ENCODE measurements at places on chromosomes 4 and X. TPM values are rescaled to one million over a fixed set of nuclear protein-coding genes. Genes with fewer than 3 reads are reported as not detected.
A peak's percentile ranks its signal among the peaks of the same experiment; 100 is the strongest.

DNA sequence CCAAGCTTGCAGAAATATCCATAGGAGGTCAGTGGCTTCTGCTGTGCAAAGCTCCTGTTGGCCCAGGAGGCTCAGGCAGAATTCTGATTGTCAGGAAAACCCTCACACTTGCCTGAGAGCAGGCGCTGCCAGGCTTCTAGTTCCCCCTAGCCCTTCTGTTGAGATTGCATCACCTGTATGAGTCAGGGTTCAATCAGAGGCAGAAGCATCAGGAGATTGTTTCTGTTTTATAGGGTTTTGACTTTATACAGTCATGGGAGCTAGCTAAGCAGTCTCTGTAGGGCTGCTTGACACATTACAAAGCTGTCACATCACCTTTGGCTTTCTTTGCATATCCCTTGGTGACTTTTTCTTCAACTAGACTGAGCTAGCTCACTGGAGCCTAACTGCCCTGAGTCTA lies 27.8 kb downstream of the DIPK2B start:
- DNase-seq: no peak

- DNase-seq: no peak
Measured at GRCh38 chrX:154356596-154356995, 17.8 kb downstream of the FLNA start.

DNA sequence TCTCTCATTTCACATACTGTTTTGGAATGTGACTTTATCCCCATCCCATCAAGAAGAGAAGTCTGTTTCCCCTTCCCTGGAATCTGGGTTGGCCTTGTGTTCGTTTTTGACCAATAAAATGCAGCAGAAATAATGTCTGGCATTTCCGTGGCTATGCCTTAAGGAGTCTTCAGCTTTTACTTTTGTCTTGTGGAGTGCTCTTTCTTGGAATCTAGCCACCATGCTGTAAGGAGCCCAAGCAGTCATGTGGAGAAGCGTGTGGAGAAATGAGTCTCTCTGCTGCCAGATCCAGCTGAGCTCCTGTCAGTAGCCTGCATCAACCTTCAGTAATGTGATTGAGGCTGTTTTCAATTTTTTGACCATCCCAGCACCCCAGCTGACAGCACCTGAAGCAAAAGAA lies 84.4 kb upstream of the ARMCX2 start:
- no peak for DNase-seq

The PABPC5 gene
- 4.8 TPM for polyA plus RNA-seq

DNA sequence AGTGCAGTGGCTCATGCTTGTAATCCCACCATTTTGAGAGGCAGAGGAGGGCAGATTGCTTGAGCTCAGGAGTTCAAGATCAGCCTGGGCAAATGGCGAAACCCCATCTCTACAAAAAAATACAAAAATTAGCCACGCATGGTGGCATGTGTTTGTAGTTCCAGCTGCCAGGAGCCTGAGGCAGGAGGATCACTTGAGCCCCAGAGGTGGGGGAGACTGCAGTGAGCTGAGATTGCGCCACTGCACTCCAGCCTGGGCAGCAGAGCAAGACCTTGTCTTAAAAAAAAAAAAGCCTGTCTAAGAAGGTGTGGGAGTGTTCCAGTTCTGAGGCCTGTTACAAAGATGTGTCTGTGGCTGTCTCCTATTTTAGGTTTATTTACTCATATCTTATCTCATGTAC lies 38.0 kb downstream of the PI4K2B start:
- no peak for DNase-seq

The NAT8L gene
- polyA plus RNA-seq: 7.2 TPM

- no peak for DNase-seq
Measured at GRCh38 chr4:182242787-182243186, 415 bp upstream of the TENM3 start.

The GC gene
- polyA plus RNA-seq: 0.29 TPM

GRCh38 chr4:182344968-182345367 lies 101.8 kb downstream of the TENM3 start:
- DNase-seq: no peak

- no peak for DNase-seq
Measured at GRCh38 chr4:25425361-25425760, 48.3 kb downstream of the ANAPC4 start.

The DGKK gene
- polyA plus RNA-seq: 11.7 TPM

The CYBB gene
- 12.3 TPM for polyA plus RNA-seq

- no peak for DNase-seq
Measured at GRCh38 chrX:155645180-155645579, 32.4 kb upstream of the TMLHE start.

DNA sequence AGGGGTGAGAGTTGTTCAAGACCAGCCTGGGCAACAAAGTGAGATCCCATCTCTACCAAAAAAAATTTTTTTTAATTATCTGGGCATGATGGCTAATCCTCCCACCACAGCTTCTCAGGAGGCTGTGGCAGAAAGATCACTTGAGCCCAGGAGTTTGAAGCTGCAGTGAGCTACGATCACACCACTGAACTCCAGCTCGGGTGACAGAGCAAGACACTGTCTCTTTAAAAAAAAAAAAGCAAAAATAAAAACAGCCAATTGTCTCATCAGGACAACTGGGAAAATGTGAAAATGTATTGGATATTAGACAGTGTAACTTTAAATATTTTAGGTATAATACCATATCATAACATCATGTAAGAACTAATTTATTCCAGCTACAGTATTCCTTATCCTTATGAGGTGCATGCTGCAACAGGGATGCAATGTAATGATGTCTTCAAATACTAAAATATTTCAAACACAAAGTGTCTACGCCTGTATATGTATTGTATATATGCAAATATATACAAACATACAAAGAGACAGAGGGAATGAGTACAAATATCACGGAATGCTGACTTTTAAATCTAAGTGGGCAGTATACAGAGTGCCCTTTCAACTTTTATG lies 17.2 kb downstream of the FAM13A start:
- DNase-seq: no peak

The PDZD4 gene
- polyA plus RNA-seq: 11.5 TPM

The ATP10D gene
- 47.8 TPM for polyA plus RNA-seq

The GAK gene
- polyA plus RNA-seq: 54.5 TPM

The CUL4B gene
- 81.9 TPM for polyA plus RNA-seq

DNA sequence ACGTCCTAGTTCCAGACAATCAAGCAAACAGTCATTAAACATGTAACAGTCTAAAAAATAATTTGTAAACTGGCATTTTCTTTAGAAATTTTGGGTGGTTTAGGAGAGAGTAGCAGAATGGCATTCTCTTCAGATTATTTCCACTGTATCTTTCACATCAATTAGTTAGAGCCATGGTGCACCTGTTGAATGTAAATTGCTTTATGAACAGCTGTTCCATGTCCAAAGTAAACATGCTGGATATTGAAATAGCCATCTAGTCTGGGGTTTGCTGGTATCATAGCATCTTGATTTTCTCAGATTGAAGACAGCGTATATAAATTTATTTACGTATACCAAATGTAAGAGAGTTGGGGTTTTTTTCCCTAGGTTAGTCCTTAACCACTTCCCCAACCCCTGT lies 143.6 kb downstream of the RCHY1 start:
- no peak for DNase-seq

The CETN2 gene
- polyA plus RNA-seq: 141 TPM

- DNase-seq: no peak
Measured at GRCh38 chrX:106606571-106606970, 5.2 kb upstream of the RADX start.

The SMS gene
- polyA plus RNA-seq: 160 TPM

The RRH gene
- 0.18 TPM for polyA plus RNA-seq

The SMR3B gene
- polyA plus RNA-seq: not detected

DNA sequence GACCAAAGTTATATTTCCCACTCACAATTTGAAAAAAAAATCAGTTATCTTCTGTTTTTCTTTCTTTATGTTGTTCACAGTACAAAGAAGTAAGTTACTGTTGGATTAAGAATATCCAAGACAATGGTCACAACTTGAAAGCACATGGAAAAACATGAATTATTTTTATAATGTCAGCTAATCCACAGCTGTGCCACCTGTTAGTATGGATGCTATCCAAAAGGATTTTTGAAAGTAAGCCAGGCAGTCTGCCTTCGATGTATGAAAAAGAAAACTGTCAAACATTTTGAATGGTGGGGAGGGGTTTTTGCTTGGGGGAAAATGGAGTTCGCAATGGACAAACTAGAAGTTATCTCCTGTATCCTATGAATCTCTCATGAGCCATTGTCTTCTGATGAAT lies 6.2 kb downstream of the GPM6A start:
- DNase-seq: no peak

The SUPT20HL1 gene
- not detected for polyA plus RNA-seq

DNA sequence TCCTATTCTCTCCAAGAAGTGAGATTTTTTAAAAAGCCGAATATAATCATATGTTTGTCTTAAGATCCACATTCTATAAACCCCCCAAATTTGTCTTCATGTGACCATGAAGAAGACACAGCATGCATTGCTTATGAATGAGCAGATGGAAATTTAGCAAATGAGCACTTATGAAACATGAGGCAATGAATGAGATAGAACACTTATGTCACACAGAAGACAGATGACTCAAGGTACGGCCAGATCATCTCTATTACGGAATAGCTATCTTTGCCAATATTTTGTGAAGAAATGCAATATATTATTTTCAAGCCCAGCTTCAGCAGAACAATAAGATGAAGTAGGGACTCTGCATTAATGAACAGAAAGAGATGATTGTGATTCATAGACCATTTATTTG lies 21.4 kb downstream of the PHEX start:
- DNase-seq: no peak

GRCh38 chr4:5932035-5932568 lies 39.2 kb upstream of the CRMP1 start:
- no peak for DNase-seq

The HOPX gene
- 21.3 TPM for polyA plus RNA-seq

DNA sequence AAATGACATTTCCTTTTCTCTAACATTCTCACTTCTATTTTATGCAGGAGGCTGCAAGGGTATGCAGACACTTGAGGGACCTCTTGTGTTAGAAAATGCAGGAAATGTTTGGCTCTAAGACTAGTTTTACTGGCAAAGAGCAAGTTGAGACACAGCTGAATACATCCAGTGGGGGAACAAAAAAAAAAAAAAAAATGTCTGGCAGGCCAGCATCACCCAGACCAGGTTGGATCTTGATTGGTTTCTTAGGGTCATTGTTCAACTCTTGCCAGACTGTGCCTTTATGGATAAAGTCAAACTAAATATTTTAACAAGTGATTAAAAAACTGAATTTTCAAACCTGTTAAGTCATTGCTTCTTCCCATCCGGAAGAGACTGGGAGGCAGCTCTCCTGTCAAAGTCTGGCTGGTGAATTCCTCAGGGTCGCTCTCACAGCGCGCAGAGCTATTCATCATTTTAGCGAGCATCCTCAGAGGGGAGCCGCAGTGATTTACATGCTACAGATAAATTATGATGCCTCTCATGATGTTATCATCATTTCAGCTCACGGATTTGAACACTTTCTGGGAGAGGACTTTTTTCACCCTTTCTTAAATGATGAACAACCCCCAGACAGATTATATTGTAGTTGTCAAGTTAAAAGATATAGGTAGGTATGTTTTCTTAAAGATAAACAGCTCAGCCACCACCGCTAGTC lies 23.6 kb upstream of the PACRGL start:
- DNase-seq: no peak

- DNase-seq: no peak
Measured at GRCh38 chr4:6734165-6734786, 18.3 kb downstream of the BLOC1S4 start.

GRCh38 chr4:57291911-57292310 lies 181.7 kb upstream of the IGFBP7 start:
- no peak for DNase-seq

- no peak for DNase-seq
Measured at GRCh38 chr4:101348367-101348827, 1.1 kb upstream of the PPP3CA start.

The INTS12 gene
- 31.5 TPM for polyA plus RNA-seq

GRCh38 chrX:52983321-52984000 lies 25.1 kb upstream of the FAM156A start:
- DNase-seq: no peak

GRCh38 chr4:3392321-3392720 lies 49.4 kb upstream of the HGFAC start:
- no peak for DNase-seq

DNA sequence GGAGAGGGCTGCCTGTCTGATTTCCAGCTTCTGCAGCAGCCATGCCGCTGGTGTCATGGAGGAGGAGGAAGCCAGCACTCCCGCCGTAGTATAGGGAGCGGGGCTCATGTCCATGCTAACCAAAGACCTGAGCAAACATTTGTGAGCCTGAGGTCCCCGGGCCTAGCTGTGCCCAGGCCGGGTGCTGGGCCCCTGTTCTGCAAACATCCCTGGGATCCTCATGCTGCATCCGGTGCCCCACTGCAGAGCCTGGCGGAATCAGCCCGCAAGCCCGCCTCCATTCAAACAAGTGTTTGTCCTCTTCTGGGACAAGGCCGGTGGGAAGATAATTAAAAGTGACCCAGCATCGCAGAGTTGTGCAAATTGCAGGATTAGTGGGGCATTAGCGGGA lies 106.3 kb downstream of the SORCS2 start:
- DNase-seq: no peak

- DNase-seq: no peak
Measured at GRCh38 chr4:34198966-34199365, 2045.3 kb downstream of the ARAP2 start.

The POF1B gene
- polyA plus RNA-seq: 1.7 TPM

GRCh38 chr4:76663824-76664223 lies 228.8 kb downstream of the SHROOM3 start:
- no peak for DNase-seq

The P2RY8 gene
- 0.93 TPM for polyA plus RNA-seq

- no peak for DNase-seq
Measured at GRCh38 chrX:153820601-153821000, 9.7 kb downstream of the PDZD4 start.

GRCh38 chr4:44446191-44446590 lies 2.4 kb downstream of the KCTD8 start:
- DNase-seq: no peak

The TCEAL7 gene
- 94.9 TPM for polyA plus RNA-seq

- no peak for DNase-seq
Measured at GRCh38 chr4:40190465-40190864, 6.4 kb upstream of the RHOH start.

GRCh38 chr4:28254003-28254402 lies 1393.4 kb downstream of the STIM2 start:
- no peak for DNase-seq

- peak; percentile 44 for DNase-seq
Measured at GRCh38 chr4:2671267-2671895, 84.8 kb downstream of the TNIP2 start.

Data from left renal pelvis (tissue), 4 donors.